Activated T-helper 9 cell treated with anti-CD3 and anti-CD28 coated beads, Interleukin-2, amount 50 U/mL, for 16 hours (primary cell): ENCODE measurements at places on chromosomes 11 and 22.

GRCh38 chr11:33110083-33110482, 51.2 kb downstream of the CSTF3 start:
- no peak for DNase-seq

DNA sequence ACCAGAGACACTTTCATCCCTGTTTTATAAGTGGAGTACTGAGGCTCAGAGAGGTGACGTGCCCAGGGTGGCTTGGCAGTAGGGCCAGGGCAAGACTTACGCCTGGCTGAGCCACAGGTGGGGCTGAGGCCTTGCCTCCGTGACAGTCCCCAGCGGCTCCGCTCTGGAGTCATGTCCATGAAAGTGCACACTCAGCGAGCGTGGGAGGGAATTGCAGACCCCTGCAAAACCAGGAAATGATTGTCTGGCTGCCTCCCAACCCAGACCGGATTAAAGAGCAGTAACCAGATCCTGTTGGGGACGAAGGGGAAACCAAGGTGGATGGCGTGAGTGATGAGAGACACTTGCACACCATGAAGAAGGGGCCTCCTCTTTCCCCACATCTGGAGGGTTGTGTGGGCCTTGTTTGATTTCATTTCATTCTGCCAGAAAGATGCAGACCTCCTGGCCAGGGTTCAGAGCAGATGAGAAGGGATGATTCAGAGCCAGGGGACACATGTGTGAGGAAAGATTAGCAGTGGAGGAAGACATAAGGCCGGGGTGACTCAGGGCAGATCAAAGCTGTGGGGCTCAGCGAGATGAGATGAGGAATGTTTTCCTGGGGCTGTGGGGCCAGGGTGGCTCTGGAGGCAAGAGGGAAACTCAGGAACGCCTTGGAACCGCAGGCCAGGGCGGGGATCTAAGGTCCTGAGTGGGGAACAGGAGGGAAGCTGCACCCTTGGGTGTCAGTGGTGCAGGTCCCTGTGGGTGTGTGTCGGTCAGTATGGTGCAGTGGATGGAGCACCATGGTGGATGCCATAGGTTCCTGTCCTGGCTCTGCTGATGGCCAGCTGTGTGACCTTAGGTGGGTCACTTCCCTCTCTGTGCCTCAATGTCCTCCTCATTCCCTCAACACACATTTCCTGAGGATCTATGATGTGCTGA, 29.9 kb upstream of the LRRC32 start:
- DNase-seq = no peak

DNA sequence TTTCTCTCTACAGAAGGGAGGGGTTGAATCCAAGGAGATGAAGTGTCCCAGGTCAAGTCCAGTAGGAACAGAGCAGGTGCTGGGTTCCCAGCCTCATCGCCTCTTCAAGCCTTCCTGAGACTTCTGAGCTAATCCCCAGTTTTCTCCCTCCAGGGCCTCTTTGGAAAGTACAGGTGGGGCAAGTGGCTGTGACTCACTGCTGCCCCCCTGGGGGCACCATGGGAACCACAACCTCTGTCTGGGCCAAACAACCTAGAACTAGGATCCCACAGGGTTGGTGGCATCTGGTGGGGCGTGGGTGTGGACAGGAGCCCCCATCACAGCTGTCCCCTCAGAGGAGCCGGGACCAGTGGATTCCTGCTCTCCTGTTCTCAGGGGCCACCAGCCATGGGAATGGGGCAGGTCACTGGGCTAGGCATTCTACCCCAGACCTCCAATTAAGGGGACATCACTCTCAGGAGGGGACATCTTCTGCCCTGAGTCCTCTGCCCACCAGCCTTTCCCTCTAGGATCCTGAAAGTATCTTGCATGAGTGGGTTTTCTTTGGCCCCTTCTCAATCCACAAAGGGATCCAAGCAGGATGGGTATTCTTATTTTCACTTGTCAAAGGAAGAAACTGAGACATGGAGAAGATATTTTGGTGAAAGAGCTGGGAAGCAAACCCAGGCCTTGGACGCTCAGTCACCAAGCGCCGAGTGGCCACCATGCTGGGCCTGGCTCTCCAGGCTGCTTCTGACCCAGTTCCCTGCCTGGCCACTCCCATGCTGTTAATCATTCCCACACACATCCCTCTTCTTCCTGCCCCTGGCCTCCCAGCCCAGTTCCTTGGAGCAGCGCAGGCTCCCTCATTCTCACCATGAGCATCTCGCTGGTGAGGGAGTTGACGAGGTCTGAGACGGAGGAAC, 23.8 kb downstream of the LRRC10B start:
- DNase-seq = no peak

GRCh38 chr11:33667819-33668467, 32.7 kb downstream of the C11orf91 start:
- no peak for DNase-seq

DNA sequence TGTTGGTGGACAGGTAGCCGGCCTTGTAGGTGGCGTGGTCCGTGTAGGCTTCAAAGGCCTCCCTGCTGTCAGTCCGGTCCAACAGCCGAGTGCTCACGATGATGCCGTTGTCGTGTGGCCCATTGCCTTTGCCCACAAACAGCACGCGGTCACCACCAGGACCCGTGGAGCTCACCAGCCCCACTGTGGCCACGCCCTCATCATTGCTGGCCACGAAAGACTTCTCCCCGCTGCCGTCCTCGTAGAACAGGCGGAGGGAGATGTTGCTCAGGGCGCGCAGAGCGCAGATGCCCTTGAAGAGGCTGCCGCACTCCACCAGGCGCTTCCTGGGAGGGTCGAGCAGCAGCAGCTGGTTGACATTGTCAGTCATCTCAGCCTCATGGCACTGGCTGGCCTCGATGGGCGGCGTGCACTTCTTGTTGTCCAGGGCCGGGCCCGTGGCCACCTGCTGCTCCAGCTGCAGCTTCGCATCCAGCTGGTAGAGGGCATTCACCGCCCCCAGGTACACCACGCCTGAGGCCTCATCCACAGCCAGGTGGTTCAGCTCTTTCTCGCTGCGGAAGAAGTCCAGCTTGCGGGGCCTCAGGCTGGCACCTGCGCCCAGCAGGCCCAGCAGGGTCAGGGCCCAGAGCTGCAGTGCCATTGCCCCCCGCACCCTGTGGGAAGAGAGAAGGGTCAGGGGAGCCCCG, 17.4 kb downstream of the PLXNB2 start:
- DNase-seq = no peak

DNA sequence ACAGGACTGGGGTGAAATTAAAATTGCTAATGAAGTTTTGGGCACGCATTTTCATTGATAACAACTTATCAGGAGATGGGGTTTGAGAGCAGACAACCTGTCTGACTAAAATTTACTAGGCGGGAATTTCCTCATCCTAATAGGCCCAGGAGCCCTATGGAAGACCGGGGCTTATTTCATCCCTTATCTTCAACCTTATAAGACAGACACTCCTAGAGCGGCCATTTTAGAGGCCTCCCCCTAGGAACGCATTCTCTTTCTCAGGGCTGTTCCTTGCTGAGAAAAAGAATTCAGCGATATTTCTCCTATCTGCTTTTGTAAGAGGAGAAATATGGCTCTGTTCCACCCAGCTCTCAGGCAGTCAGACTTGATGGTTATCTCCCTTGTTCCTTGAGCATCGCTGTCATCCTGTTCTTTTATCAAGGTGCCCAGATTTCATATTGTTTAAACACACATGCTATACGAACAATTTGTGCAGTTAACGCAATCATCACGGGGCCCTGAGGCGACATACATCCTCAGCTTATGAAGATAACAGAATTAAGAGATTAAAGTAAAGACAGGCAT, 39.3 kb upstream of the ZC3H12C start:
- DNase-seq = no peak

DNA sequence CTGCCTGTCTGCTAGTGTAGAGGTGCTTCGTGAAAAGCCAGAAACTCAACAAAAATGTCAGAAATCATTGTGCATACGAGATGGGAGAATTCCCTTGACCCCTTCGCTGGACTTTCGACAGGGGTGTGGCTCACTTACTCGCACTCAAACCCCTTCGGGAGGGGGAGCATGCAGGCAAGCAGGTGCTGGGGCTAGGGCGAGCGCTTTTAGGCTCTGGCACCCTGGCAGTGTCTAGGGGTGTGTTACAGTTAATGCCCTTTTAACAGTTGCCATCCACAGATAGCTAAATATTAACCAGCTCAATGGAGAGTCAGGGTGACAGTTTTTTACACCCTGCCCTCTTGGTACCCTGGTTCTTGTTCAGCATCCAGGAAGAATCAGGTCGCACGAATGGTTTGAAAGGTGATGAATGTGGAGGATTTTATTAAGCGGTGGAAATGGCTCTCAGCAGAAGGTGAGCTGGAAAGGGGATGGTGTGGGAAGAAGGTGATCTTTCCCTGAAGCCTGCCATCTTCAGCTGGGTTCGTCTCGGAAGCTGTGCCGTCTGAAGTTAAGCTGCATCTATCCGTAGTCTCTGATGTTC, 59.6 kb upstream of the SHANK2 start:
- no peak for DNase-seq

- no peak for DNase-seq
Measured at GRCh38 chr11:45209000-45209879, 62.8 kb downstream of the PRDM11 start.

DNA sequence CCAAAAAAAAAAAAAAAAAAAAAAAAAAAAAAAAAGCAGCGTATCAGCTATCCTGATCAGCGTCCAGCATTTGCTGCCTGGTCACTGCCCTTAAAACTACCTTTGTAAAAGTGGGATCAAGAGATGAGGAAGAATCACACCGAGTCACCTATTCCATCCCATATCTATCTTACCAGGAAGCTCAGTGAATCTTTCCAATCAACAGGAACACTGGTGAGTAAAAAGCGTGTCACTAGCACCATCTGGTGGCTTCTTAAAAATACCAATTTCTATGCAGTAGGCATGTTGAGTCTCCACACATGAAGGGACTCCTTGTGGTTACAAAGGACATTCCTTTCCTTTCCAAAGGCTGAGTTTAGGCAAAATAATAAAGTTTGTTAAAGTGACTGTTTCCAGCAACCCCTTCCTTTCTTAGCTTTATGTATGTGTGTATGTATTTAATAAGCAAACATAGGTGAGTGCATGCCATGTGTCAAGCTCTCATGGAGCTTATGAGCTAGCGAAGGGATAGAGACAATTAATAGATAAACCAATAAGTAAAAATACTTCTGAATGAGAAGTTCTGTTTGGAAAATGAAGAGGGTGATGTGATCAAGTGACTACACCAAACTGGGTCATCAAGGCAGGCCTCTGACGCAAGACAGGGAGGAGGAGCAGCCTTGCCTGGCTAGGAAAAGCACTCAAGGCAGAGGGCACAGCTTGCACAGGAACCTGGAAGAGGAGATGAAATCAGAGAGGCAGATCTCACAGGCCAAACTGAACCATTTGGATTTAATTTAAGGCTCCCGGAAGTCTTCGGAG, 13.9 kb upstream of the TP53AIP1 start:
- DNase-seq = no peak

GRCh38 chr22:24429411-24430365, 2.3 kb downstream of the ADORA2A start:
- peak; percentile 41 for DNase-seq

GRCh38 chr11:61701242-61701886, 21.2 kb downstream of the DAGLA start:
- DNase-seq = no peak

- DNase-seq = no peak
Measured at GRCh38 chr11:112016765-112017376, 8.3 kb upstream of the DLAT start.

DNA sequence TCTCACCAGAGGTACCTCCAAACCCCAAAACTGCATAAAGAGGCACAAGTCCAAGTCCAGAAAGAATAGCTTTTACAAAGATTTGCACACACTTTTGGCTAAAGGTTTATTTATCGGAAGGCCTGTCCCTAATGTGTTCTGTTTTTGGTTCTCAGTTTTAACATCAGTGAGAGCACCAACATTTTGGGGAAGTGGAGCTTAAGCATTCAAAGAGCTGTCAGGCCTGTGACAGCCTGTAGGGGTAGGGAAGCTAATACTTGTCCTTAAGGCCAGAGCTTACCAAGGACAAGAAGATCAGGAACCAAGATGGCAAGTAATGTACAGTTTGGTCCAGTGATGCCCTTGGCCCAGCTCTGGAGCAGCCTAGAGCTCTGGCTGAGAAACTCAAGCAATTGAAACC, 38.9 kb upstream of the SCUBE2 start:
- DNase-seq = no peak

- DNase-seq = no peak
Measured at GRCh38 chr11:82883853-82884252, 16.4 kb downstream of the PRCP start.

DNA sequence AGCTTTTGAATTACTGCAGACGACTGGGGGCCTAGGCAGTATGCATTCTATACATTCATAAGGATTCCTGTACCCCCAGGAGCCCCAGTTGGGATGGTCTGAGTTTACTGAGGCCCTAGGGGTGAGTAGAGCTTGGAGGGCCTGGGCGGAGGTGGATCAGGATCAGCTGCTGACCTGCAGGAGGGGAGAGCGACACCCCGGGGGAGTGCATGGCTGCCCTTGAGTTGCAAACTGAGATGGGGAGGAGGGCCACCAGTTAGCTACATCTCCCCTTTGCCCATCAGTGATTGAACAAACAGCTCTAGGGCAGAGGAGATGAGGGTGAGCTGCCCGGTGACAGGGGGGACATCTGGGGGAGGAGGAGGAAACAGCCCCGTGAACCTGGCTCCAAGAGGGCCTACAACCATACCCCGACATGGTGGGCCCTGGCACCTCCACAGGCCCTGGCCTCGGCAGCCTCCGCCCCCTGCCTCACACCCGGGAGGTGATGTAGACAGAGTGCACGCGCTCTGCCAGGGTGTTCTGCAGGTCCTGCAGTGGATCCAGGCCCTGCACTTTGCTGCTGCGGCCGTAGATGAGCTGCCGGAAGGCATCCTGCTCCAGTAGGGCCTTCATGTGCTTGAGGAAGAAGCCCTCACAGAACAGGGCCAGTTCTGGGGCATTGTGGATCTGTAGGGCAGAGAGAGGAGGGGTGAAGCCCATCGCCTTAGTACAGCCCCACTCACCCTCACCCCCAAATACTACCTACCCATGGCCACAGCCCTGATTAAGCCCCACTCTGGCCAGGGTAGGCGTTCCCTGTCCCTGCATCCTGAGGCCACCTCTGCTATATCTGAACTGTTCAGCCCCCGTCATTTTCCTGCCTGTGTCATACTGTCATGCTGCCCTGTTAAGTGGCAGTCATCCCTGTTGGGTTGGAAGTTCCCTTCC, 46.8 kb downstream of the NAT10 start:
- no peak for DNase-seq

- no peak for DNase-seq
Measured at GRCh38 chr11:88494848-88495247, 157.3 kb upstream of the CTSC start.

- DNase-seq = no peak
Measured at GRCh38 chr11:13278609-13279486, 1.3 kb downstream of the BMAL1 start.

DNA sequence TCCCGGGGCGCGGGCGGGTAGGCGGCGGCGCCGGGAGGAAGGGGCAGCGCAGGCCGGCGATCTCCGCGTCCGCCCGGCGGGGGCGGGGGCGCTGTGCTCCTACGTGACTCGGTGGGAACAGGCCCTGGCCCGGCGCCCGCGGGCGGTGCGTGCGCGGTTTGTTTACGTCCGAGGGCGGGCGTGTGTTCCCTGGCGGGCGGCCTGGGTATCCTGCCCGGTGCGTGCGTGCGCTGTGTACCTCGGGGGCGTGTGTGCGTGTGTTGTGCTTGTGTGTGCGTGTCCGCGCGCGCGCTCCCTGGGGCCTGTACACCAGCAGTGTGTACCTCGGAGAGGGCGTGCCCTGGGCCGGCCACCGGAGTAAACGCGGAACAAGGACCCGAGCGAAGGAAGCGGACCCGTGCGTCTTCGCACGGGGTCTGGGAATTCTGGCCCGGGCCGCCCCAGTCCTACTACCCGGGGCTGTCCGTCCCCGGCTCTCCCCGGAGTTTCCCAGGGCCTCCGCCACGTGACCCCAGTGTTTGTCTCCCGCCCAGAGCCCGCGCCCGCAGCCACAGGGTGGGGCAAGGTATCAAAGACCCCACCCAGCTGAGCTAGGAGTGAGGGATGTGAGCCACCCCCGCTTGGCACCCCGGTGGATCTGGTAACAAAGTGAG, 769 bp downstream of the MAFF start:
- peak; percentile 49 for DNase-seq
